Suppressor macrophage (primary cell): ENCODE measurements at places on chromosomes 12 and 14.

- no peak for DNase-seq
These were observed 1330.4 kb downstream of the SLC16A7 start for GRCh38 chr12:60926256-60926655.

DNA sequence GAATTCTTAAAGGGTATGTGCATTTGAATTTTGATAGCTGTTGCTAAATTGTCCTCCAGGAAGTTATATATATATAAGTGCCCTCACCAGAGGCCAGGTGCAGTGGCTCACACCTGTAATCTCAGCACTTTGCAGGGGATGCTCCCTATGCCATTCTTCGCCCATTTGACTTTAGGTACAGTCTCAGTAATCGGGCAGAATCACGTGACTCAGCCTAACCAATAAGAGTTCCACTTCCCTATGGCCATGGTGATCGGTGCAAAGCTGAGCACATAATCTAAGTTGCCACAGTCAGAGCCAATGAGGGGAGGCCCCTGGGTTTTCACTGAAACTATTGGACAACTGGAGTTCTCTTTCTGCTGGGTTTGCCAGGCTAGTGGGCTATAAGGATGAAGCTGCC, 274.6 kb upstream of the TBX3 start:
- no peak for DNase-seq

- DNase-seq, result no peak
These were observed 3.7 kb downstream of the KIF5A start for GRCh38 chr12:57553343-57554202.

DNA sequence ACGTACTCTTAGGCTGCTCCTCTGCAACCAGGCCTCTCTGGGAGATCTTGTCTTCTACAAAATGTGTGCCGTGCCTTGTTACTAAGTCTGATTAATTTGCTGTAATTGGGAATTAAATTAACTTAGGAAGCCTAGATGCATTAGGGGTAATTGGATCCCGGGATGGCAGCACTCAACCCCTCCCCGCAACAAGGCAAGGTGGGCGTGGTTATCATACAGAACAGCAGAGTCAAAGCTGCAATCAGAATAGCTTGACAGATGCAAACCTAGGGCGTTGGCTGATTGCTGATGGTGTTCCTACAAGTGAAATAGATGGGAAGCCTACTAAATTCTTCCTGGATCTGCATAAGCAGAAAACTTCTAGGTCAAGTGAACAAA, 34.5 kb upstream of the NFYB start:
- no peak for DNase-seq
